ENCODE measurements at places on chromosomes 5 and 9.

- no peak for DNase-seq
These were observed 125.1 kb downstream of the GAS1 start for GRCh38 chr9:86822006-86822801.

GRCh38 chr5:93072831-93073459 is 508.1 kb downstream of the NR2F1-AS1 start:
- DNase-seq = no peak

GRCh38 chr9:83623679-83624076 is 735 bp downstream of the IDNK start:
- DNase-seq = no peak

- DNase-seq = peak; percentile 76
These were observed 30.4 kb downstream of the FAM163B start for GRCh38 chr9:133578524-133579441.

DNA sequence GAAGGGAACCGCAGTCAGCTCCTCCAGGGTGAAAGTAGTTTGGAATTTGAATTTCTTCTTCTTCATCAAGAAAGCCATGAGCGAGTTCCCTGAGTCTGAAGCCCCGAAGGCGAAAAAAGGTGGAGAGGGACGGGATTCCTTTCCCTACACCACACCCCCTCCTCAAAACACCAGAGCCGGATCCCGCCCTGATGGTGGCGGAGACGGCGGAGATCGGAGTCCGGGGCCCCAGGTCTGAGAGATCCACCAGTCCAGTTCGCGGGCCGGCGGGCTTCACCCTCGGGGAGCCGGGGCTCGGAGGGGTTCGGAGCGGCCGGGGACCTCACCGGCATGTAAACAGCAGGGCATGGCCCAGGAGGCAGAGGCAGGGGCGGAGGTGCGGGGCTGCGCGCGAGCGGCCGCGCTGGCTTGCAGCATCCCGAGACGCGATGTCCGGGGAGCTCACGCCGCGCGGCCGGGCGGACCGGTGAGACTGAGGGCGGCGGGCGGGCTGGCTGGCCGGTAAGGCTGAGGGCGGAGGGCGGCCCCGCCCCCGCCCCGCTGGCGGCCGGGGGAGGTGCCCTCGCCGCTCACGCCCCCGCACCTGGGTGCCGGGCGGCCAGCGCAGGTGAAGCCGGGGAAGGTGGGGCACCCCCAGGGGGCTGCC is 606 bp downstream of the EEIG1 start:
- no peak for DNase-seq

GRCh38 chr5:170327168-170327567 is 29.6 kb upstream of the LCP2 start:
- DNase-seq = no peak

- DNase-seq = no peak
These were observed 177.6 kb upstream of the PANK3 start for GRCh38 chr5:168756453-168757391.

DNA sequence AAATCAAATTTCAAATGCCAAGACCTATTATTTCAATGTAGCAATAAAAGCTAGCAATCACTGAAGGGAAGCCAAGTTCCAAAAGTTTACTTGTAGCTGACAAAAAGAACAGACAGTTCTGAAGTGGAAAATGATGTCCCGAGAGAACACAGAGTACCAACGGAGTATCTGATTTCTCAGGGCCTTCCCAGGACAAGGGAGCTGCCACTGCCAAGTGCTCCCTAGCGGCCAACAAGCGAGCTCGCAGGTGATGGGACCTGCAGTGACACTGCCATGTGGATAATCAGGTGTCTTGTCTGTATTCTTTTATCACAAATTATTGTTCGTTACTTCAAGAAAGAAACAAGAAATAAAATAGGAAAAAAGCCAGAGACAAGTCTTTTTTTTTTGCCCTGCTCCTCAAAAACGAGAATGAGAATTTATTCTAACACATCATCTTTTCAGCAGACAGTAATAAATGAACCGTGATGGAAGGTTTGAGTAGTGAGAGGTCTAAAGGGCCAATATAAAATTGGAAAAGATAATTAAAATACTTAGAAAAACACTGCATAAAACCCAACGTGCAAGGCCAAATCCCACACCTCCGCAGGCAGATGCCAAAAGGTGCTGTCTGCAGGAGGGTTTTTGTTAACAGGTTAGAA is 159.4 kb downstream of the MYO10 start:
- DNase-seq = no peak

DNA sequence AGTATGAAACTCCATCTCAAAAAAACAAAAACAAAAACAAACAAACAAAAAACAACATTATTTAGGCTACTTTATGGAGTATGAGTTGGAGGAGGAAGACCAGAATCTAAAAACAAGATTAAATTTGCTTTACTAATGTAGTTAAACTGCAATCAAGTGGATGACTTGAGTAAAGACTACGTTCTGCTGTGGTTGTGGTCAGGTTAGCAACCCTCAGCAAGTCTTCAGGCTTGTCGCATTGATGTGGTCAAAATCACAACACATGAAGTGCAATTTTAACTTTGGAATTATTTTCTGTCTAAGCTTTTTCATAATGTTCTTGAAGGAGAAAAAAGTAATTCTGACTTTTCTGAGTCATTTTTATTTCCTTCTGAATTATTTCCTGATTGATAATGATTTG is 43.1 kb downstream of the PDE6A start:
- DNase-seq = no peak

DNA sequence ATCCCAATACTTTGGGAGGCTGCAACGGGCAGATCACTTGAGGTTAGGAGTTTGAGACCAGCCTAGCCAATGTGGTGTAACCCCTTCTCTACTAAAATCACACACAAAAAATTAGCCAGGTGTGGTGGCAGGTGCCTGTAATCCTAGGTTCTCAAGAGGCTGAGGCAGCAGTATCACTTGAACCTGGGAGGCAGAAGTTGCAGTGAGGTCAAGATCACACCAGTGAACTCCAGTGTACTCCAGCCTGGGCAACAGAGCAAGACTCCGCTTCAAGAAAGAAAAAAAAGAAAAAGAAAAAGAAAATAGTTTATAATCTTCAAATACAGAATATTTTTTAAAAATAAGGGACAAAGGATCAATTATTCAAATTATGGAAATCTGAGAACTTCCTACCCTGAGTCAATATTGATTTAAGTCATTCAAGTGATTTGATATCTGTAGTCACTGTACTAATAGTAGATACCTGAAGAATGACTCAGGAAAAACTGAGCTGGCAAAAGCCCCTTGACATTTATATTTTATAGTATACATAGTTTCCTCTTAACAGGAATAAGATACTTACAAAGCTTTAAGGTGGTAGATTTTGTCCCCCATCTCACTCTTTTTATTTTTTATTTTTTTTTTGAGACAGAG is 61.8 kb downstream of the PTBP3 start:
- DNase-seq = no peak

DNA sequence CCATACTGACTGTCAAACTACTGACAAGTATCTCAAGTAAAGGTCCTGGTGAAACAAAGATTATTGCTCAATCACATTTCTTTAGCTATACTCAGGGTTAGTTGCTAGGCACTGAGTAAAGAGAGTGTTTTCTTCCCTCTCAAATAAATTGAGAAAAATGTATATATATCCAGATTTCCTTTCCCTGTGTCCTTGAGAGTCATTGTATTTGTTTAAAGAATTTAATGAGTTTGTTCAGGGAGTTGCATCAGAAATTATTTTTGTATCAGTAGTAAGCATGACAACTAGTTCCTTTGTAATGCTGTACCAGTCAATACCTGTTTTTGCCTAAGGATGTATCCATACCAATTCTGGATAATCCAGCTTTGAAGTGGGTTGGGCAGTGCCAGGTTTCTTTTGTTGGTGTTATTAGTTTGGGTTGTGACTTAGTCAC is 3.2 kb upstream of the ANKHD1 start:
- no peak for DNase-seq

GRCh38 chr5:108788142-108788541 is 40.4 kb downstream of the FER start:
- peak; percentile 84 for DNase-seq

- DNase-seq = no peak
These were observed 45.4 kb downstream of the SPATA31C2 start for GRCh38 chr9:88092797-88093331.

DNA sequence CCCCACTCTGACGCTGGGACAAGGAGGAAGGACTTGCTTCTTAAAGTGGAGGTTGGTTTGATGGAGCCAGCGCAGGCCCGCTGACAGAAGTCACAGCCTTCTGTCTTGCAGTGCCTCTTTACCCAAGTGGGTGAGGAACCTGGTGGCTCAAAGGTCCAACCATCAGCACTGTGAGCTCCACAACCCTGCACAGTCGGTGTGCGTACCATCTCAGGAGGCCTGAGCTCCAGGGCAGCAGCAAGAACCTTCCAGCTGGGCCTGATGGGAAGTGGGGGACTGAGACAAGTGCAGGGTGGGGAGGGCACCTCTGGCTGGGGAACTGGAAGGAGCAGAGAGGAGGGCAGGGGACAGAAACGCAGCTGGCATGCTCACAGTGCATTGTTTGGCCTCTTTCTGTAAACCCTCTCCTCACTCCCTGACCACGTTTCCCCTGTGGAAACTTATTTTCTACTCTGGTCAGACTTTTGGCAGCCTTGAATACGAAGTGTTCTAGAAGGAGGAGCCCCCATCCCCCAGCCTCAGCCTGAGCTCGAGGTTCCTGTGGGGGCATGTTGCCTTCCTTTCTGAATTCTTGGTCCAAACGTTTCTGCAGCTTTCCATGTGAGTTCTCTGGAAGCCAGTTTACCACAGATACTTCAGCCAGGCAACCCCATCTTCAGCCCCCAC is 178.5 kb upstream of the PITX1 start:
- no peak for DNase-seq

DNA sequence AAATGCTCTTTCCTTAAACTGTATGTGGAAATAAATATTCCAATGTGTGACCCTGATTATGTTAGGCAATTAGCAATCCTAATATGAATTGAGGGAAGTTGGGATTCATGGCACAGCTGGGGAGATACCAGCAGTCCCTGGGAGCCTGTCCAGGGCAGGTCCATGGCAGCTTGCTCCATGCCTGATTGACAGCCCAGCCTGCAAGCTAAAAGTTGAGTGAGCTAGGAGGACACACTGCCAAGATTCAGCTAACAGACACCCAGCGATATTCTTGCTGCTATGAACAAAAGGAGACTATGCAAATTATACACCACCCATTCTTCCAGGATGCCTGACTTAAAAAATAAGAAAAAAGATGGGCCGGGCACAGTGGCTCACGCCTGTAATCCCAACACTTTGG is 6.2 kb downstream of the TGFBI start:
- DNase-seq = peak; percentile 77

GRCh38 chr5:174610968-174611367 is 113.4 kb upstream of the MSX2 start:
- DNase-seq = no peak

GRCh38 chr5:94503677-94504076 is 114.7 kb downstream of the KIAA0825 start:
- DNase-seq = no peak

DNA sequence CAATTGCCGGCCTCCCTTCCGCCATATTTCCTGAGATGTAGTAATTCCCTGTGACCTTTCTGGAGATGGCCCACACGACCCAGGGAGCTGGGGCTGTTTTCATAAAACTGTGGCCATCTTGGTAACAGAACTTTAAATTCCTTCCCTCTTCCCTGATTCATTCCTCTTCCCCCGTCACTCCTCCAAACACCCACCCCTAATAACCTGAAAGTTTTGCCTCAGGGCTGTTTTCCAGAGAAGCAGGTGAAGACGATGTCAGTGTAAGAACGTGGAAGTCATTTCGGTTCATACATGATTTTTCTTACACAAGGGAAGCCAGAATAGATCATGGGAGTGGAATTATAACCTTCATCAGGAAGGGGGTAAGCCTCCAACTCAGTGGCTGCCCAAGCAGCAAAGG is 40.6 kb upstream of the ANKH start:
- no peak for DNase-seq

- DNase-seq = no peak
These were observed 24.3 kb downstream of the NUP214 start for GRCh38 chr9:131149688-131150053.

DNA sequence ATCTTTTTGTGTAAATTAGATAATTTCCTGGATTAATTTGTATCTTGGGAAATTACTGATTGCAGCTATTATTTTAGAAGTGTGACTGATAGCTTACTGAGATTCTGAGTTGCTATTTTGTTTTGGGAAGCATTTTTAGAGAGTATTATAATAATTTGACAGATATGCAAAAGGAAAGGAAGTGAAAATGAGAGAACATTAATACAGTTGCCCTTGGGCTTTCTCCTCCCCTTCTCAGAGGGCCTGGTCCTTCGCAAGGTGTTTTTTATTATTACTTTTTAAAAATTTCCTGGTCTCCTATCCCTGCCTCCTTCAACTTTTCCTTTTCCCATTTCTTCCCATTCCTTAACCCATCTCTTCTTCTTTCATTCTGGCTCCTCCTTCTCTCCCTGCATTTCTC is 32.6 kb downstream of the UBAP1 start:
- DNase-seq = no peak

GRCh38 chr9:124662561-124662960 is 108.5 kb downstream of the NR6A1 start:
- DNase-seq = no peak

DNA sequence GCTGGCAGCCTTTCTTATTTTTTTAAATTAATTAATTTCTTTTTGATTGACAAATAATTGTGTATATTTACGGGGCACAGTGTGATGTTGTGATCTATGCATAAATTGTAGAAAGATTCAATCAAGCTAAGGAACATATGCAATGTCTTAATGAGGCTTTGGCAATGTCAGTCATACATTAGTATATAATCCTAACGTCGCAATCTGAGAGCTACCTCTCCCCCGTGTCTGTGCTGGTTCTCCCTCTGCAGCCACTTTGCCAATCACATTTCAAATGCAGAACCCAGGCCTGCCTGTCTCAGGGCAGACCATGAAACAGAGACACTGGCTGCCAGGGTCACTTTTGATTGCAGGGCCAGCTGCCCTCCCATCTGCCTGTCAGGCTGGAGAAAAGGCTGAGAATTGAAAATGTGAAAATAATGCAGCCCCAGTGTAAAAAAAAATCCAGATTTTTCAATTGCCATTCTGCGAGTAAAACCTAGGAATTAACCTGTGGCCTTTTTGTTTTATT is 56.3 kb downstream of the SLC24A2 start:
- DNase-seq = no peak

GRCh38 chr9:20396509-20396908 is 225.8 kb downstream of the MLLT3 start:
- DNase-seq = no peak

GRCh38 chr9:79312686-79313421 is 258.9 kb upstream of the TLE4 start:
- DNase-seq = peak; percentile 64

GRCh38 chr5:18745042-18745987 is 1111.1 kb downstream of the TAF11L14 start:
- DNase-seq = no peak

DNA sequence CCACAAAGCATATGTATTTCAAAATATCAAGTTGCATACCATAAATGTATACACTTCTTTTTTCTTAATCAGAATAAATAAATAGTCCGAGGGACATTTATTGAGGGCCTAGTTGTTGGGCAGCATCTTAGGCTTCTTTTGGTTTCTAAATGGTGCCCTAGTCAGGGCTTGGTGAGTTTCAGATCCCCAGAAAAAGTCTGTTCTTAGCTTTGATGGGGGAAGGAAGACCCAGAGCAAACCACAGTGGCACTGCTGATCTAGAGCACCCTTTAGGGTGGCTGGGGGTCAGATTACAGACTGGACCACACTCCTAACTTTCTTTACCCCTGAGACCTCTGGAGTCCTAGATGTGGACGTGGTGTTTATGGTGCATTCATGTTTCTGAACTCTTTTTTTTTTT is 97.8 kb downstream of the C9orf152 start:
- DNase-seq = no peak

- no peak for DNase-seq
These were observed 25.4 kb downstream of the TYRP1 start for GRCh38 chr9:12718482-12719026.
